ENCODE measurements at places on chromosomes 7 and 10.

- DNase-seq, result no peak
These were observed 52.9 kb upstream of the ZMIZ2 start for GRCh38 chr7:44695756-44696155.

- no peak for DNase-seq
These were observed 95.7 kb downstream of the PLXNA4 start for GRCh38 chr7:132480534-132480933.

DNA sequence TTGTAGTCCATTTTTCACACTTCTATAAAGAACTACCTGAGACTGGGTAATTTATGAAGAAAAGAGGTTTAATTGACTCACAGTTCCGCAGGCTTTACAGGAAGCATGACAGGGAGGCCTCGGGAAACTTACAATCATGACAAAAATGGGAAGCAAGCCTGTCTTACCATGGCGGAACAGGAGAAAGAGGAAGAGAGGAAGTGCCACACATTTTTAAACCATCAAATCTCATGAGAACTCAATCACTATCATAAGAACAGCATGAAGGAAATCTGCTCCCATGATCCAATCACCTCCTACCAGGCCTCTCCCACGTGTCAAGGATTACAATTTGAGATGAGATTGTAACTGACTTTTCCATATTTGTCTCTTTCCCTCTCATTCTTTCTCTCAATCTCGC is 9.3 kb upstream of the PNPLA8 start:
- no peak for DNase-seq

DNA sequence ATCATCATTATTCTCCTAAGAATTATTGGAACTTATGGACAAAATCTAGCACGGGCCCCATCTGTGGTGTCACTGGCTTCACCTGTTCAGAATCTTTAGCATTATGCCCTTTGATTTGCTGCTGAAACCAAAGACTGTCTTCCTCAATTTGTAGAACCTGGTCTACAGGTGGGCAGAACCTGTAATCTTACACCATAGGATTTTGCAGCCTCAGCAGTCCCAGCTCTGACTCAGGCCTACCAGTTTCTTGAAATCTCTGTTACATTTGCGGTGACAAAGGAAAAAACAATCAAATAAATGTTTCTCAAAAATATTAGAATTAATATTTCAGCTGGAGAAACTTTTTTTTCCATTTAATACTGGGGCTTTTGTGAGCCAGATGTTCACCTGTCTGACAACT is 86.1 kb downstream of the EPDR1 start:
- no peak for DNase-seq

DNA sequence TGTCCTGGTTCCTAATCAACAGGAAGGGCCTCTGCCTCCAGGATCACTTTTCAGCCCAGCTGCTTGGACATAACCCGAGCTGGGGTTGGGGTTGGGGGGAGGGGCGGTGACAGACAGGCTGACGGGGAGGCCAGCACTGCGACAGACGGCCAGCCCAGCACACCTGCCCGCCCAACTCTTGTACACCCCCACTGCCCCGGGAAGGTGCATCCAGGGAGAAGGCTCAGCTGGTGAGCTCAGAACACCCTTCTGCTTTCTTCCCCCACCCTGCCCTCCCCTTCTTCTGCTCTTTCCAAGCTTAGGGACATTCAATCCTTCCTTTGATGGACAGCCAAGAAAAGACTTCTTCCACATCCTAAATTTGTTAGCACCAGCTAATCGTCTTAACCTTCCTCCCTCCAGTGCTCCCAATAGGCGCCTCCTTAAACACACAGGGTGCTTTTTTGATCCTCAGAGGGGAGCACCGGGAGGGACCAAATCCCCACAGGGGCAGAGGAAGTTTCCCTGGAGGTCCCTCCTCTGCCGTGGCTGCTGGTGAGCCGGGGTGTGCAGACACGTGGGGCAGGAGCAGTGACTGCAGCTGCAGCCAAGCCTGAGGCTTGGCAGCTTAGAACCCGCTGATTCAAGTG is 44.7 kb downstream of the COL13A1 start:
- DNase-seq, result no peak

GRCh38 chr7:117319181-117319580 is 3.7 kb downstream of the WNT2 start:
- DNase-seq, result no peak

GRCh38 chr7:13949445-13949844 is 40.0 kb downstream of the ETV1 start:
- DNase-seq, result no peak

DNA sequence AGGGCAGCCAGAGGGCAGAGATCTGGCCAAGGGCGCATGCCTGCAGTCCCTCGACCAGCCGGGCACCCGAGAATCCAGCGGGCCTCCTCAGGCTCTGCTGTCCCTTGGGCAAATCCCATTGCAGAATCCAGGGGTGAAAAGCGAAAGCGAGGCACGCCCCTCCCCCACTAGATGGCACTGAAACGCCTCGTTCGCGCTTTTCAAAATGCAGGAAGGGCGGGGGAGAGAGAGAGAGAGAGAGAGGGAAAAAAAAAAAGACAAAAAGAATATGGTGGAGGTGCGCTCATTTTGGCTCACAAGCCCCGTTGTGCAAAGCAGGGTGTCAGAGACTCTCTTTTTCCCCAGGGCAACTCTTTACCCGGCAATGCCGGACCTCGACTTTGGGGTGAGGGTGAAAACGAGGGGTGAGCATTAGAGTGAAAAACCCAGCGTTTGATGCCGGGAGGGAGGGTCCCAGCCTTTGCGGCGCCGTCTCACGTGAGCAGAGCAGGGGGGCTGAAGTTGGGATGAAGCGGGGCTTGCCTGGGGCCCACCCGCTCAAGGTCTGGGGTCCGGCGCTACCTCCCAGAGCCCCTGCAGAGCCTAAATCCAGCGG is 2.5 kb upstream of the TMEM178B start:
- DNase-seq, result peak; percentile 31

DNA sequence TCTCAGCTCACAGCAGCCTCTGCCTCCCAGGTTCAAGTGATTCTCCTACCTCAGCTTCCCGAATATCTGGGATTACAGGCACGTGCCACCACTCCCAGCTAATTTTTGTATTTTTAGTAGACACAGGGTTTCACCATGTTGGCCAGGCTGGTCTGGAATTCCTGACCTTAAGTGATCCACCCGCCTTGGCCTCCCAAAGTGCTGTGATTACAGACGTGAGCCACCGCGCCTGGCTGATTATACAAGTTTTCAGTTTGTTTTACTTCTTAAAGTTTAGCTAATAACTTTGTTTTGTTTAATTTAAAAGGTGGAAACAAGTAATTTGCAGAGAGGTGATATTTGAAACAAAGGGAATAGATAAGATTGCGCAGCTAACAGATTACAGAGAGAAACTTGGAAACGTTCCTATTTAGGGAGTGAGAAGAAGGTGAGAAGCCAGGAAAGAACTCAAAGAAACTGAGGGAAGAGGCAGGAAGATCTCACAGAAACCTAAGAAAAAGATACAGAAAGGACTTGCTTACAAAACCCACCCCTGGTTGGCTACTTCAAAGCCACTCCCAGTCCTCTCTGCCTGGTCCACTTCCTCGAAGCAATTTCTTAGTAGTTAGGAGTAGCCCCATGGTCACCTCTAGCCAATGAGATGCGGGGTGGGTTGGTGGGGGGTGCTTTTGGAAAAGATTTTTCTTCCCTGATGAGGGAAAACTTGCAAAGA is 15.0 kb upstream of the PDLIM1 start:
- no peak for DNase-seq

DNA sequence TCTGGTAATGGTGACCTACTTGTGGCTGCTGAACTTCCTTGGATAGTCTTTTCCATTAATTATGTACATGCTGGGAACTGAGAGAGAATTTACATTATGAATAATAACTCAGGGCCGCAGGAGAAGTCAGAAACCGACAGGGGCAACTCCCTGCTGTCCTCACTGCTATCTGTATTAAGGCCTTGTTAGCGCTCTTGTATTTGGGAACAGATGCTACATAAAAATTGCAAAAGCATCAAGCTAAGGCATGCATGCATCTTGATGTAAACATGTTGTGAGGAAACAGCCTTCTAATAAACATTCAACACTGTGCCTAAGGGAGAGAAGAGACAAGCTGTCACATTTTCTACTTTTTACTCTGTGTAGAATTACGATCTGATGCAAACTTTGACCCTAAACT is 158.4 kb downstream of the PARD3 start:
- no peak for DNase-seq

DNA sequence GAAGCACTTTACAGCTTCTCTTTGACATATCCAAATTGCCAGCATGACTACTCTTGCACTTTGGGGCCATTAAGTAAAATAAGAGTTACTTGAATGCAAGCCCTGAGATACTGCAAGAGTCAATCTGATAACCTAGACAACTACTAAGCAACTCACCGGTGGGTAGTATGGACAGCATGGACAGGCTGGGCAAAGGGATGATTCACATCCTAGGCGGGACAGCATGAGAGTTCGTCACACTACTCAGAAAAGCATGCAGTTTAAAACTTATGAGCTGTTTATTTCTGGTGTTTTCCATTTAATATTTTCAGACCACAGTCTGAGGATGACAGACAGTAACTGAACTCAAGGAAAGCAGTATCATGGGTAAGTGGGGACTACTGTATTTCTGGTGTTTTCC is 84.0 kb downstream of the ORC5 start:
- DNase-seq, result no peak

GRCh38 chr10:27540672-27541071 is 36.6 kb downstream of the RAB18 start:
- DNase-seq, result no peak

- no peak for DNase-seq
These were observed 20.3 kb upstream of the SAR1A start for GRCh38 chr10:70190581-70190980.

- no peak for DNase-seq
These were observed 20.1 kb upstream of the ITPRID1 start for GRCh38 chr7:31493714-31494181.

DNA sequence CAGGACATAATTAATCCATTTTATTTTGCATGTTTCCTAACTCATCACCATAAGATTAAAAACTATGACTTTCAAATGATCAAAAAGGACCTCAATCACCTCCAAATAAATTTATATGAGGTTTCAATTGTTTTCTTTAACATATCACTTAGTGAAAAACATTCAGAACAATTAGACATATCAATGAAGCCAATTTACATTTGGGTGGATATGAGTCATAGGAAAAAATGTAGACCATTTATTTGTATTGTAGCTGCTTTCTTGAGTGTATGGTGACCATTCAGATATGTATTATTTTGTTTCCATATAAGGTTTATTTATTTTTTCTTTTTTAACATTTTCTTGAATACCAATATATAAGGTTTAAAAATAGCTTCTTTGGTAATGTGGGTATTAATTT is 13.3 kb upstream of the EXOC6 start:
- no peak for DNase-seq

- no peak for DNase-seq
These were observed 44.0 kb downstream of the MALSU1 start for GRCh38 chr7:23343102-23343501.

GRCh38 chr10:97514344-97514743 is 15.6 kb downstream of the UBTD1 start:
- no peak for DNase-seq

DNA sequence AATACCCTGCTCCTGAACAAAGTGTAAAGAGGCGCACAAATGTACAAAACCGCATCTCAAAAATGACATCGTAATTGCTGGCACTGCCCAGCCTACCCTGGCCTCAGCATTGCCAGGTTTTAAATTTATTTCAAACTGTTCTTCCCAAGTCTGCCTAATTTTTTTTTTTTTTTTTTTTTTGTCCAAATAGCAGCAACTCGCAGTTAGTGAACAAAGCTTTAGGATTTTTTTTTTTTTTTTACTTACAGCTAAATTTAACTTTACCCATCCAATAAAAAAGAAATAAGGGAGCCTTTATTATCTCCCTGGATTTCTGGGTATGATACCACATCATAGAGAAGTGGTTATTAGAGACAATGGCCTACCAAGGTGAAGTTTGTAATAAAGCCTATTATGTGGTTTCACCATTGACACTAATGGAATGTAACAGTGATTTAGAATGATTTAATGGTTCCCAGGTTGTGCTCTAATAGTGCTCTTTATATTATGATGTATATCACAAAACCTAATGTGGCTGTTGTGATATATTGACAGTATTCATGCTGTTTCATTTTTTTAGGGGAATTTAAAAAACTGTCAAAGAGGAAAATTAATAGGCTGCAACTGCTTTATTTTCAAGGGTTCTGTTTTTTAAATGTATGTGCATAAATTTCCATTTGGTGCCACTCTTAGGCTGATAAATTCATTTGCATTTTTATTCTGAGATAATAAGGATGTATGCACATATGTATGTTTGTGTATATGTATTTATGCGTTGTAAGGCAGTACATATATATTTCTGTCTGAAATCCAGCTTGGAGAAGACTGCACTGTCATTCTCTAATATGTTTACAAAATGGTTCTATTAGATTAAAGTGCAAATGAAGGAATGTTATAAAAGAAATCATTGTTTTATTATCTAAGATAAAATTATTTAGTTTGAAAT is 309.0 kb downstream of the TFEC start:
- no peak for DNase-seq

- DNase-seq, result no peak
These were observed 28.0 kb upstream of the GSAP start for GRCh38 chr7:77444123-77444522.

GRCh38 chr7:75650681-75651080 is 88.1 kb downstream of the HIP1 start:
- DNase-seq, result no peak

DNA sequence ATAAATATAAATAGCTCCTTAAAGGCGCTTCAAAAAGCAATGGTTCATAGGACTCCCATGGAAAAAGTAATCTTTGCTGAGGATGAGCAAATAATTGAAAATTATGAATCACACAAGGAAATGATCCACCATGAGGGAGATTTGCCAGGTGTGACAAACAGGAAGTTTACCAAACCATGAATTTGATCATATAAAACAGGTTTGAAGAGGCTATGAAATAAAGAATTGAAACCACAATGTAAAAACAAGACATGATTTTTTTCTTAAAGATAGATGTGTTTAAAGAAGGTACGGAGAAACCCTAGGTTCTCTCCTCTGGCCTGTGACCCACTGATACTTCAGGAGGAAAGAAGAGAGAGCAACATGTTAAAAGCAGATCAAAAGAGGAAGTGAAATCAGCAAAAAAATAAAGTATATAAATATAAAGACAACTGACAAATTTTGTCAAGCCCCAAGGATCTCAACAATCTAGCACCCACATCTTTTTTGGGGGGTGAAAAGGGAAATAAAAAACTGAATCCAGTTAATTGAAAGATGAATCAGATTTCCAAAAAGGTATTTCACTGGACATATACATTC is 111.3 kb upstream of the ASAH2 start:
- no peak for DNase-seq

DNA sequence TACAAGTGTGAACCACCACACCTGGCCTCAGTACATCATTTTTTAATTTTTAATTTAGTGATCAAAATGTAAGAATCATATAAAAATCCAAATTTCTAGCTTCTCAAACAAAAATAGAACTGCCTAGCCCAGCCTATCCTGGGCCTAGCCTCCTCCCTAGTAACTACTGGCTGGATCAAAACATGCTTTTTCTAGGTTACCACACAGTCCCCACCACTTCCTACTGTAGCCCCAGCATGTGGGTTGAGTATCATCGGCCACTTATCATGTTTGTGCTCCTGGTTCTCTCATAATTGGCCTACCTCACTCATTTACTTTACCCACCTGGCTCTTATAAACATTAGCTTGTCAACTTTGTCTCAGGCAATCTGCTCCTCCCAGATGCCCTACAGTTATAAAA is 52.9 kb downstream of the DNAJC12 start:
- peak; percentile 16 for DNase-seq

- DNase-seq, result no peak
These were observed 40.2 kb upstream of the SLC26A3 start for GRCh38 chr7:107843184-107843583.

GRCh38 chr7:46285878-46286277 is 364.8 kb upstream of the IGFBP3 start:
- DNase-seq, result no peak

- no peak for DNase-seq
These were observed 3.9 kb upstream of the NOBOX start for GRCh38 chr7:144407266-144407931.
